Liver (tissue), 10 donors: ENCODE measurements at places on chromosomes 3 and 15. TPM values are rescaled to one million over a fixed set of nuclear protein-coding genes. Genes with fewer than 3 reads are reported as not detected.

Gene SH3GL3
- total RNA-seq = not detected

Gene ATP10A
- total RNA-seq = 1.8 TPM

Gene FOXL2
- not detected for total RNA-seq

Gene TNIK
- total RNA-seq = 4.8 TPM

Gene WWTR1
- total RNA-seq = 11.8 TPM

Gene FNDC3B
- 36.4 TPM for total RNA-seq

Gene GOLGA8T
- total RNA-seq = 0.19 TPM

Gene CLEC3B
- 7.7 TPM for total RNA-seq

Gene NFKBIZ
- 78.8 TPM for total RNA-seq

Gene SLC12A1
- 0.05 TPM for total RNA-seq

Gene CCDC51
- 12.7 TPM for total RNA-seq

Gene POPDC2
- total RNA-seq = 1.1 TPM

Gene TMEM212
- not detected for total RNA-seq

- H3K36me3 ChIP-seq = no peaks in the 10 kb centered on the region
- no peaks in the 10 kb centered on the region for H3K4me1 ChIP-seq
- no peak for DNase-seq
- H3K27ac ChIP-seq = no peak overlapping the region
Observed at GRCh38 chr3:100195375-100195774, 65.4 kb upstream of the TBC1D23 start.

GRCh38 chr15:74168711-74169126 is 4.8 kb upstream of the ISLR start:
- no peak for DNase-seq
- H3K27me3 ChIP-seq = no peaks in the 10 kb centered on the region
- H3K36me3 ChIP-seq = no peaks in the 10 kb centered on the region

DNA sequence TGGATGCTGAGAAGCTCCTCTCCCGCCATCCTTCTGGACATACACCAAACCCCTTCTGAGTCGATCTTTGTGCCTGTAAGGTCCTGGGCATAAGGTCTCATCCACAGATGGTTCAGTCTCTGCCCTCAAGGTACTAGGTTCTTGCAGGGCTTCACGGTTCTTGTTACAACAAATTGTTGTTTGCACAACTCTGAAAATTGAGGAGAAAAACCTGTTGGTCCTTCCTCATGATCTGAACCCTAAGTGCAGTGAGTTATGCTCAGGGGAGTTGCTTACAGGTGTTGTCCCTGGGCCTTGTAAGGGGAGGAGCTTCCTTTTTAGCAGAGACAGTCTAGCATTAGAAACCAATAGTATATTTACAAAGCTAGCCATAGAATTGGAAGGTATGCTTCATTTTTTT is 15.7 kb downstream of the CDCP1 start:
- no peak overlapping the region for H3K27ac ChIP-seq
- H3K4me1 ChIP-seq = no peaks in the 10 kb centered on the region
- H3K36me3 ChIP-seq = no peaks in the 10 kb centered on the region
- H3K27me3 ChIP-seq = no peaks in the 10 kb centered on the region
- no peak for DNase-seq
- no peak overlapping the region for H3K4me3 ChIP-seq

- no peaks in the 10 kb centered on the region for H3K4me1 ChIP-seq
- no peaks in the 10 kb centered on the region for H3K36me3 ChIP-seq
- no peak overlapping the region for H3K27ac ChIP-seq
- H3K27me3 ChIP-seq = no peaks in the 10 kb centered on the region
Observed at GRCh38 chr3:62252438-62253157, 120.8 kb downstream of the FEZF2 start.

- H3K27ac ChIP-seq = no peak overlapping the region
- no peak overlapping the region for H3K4me3 ChIP-seq
- H3K4me1 ChIP-seq = peaks cover 6% of the 10 kb centered on the region
Observed at GRCh38 chr3:53773611-53774368, 72.4 kb downstream of the CHDH start.

GRCh38 chr3:184188080-184188479 is 2.1 kb downstream of the ABCF3 start:
- no peaks in the 10 kb centered on the region for H3K27me3 ChIP-seq
- H3K27ac ChIP-seq = no peak overlapping the region
- peaks cover 19% of the 10 kb centered on the region for H3K4me1 ChIP-seq
- no peak overlapping the region for H3K4me3 ChIP-seq

- H3K4me3 ChIP-seq = peak overlapping the region; percentile 89
- H3K27me3 ChIP-seq = no peaks in the 10 kb centered on the region
- no peak for DNase-seq
- H3K4me1 ChIP-seq = peaks cover 28% of the 10 kb centered on the region
Observed at GRCh38 chr3:143002727-143003126, 1.4 kb downstream of the U2SURP start.

- no peak for DNase-seq
- no peaks in the 10 kb centered on the region for H3K4me1 ChIP-seq
- H3K4me3 ChIP-seq = no peak overlapping the region
- H3K27me3 ChIP-seq = no peaks in the 10 kb centered on the region
Observed at GRCh38 chr3:153855772-153856171, 265.4 kb upstream of the ARHGEF26 start.

GRCh38 chr3:11304175-11304574 is 32.0 kb downstream of the ATG7 start:
- H3K27me3 ChIP-seq = no peaks in the 10 kb centered on the region
- H3K27ac ChIP-seq = no peak overlapping the region
- H3K4me1 ChIP-seq = no peaks in the 10 kb centered on the region
- peaks cover 32% of the 10 kb centered on the region for H3K36me3 ChIP-seq
- DNase-seq = no peak

GRCh38 chr15:93362821-93363220 is 273.8 kb upstream of the RGMA start:
- DNase-seq = no peak
- H3K27me3 ChIP-seq = no peaks in the 10 kb centered on the region
- H3K27ac ChIP-seq = no peak overlapping the region
- no peaks in the 10 kb centered on the region for H3K4me1 ChIP-seq

DNA sequence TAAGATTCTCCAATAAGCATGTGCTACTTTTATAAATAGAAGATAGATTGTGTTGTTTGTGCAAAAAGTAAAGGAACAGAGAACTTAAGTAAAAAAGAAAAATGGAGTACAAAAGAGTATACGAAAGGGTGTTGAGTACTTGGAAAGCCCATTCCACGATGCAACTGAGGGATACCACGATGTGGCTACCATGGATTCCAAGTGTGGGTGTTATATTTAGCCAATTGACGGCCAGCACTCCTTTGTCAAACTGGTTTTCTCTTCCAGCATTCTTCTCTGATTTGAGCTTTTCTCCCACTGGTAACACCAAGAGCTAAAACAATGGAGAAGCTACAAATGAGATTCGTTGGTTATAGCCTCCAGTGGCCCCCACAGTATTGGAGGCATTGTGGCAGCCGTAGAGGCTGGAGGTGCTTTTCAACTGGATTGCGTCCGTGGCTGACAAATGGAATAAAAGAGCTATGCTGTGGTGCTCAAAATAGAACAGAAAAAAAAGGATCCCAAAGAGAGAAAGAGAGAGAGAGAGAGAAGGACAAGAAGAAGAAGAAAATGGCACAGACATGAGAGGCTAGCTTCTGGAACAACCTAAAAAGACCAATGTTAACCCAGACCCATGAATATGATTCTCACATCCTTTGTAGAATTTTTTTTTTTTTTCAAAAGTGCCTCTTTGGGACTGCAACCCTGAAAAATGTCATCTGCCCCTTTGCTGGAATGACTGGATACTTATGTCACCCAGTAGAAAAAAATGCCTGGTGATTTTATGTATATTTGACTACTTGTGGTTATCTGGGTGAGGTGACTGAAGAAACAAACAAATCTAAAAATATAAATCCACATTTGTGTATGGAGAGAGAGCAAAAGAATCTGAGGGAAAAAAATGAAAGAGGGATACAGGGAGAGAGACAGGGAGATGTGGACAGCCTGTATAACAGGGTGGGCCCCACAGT is 345.1 kb downstream of the RORA start:
- no peaks in the 10 kb centered on the region for H3K36me3 ChIP-seq
- no peak for DNase-seq
- H3K27me3 ChIP-seq = no peaks in the 10 kb centered on the region
- H3K4me1 ChIP-seq = no peaks in the 10 kb centered on the region
- H3K27ac ChIP-seq = no peak overlapping the region

GRCh38 chr3:160810362-160811236 is 54.6 kb downstream of the PPM1L start:
- no peaks in the 10 kb centered on the region for H3K27me3 ChIP-seq
- no peak overlapping the region for H3K4me3 ChIP-seq
- H3K27ac ChIP-seq = peak overlapping the region; percentile 36
- peaks cover 9% of the 10 kb centered on the region for H3K4me1 ChIP-seq
- no peak for DNase-seq

DNA sequence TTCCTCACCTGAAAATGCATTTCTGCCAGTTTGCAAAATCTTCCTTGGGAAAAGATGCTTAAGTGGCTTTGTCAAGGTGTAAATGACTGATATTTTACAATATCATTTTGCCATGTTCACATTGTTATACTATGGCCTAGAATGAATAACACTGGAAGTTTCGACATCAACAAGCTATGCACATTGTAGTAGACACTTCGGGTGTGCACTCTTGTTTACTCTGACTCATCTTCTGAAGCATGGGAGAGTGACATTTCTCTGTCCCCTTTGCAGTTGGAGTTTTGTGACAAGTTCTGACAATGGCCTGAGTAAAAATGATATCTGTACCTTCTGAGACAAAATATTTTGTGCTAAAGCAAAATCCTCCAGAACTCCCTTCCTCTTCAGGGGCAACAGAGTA is 567.0 kb upstream of the RGMA start:
- no peak overlapping the region for H3K4me3 ChIP-seq
- H3K27ac ChIP-seq = no peak overlapping the region
- H3K27me3 ChIP-seq = no peaks in the 10 kb centered on the region
- no peaks in the 10 kb centered on the region for H3K36me3 ChIP-seq

DNA sequence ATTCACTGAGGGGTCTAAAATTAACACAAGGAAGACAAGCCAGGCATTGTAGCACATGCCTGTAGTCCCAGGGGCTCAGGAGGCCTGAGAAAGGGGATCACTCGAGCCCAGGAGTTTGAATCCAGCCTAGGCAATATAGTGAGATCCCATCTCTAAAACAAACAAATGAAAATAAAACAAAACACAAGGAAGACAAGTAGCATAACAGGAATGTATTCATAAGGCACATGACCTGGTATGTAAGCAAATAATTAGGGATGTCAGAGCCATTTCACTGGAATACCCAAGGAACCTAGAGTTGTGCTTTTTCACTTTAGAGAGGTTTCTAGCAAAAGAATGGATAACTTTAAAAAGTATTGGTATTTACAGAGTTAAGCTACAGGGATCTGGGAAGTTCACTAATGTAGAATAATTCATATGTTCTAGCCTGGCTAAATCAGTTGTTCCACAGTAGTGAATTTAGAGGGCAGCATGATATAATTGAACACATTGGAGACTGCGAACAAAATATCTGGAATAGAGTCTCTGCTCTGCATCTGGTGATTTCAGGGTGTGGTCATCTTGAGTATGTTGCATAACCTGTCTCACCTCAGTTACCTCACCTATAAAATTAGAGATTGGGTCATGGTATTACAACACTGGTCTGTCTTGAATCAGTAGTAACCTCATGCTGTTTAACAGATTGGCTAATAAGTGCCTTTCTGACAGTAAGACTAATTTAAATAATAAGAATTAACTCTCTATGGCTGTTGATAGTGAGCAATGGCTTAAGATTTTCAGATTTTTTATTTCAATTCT is 9.3 kb downstream of the GRAMD1C start:
- peaks cover 14% of the 10 kb centered on the region for H3K4me1 ChIP-seq
- DNase-seq = no peak
- no peaks in the 10 kb centered on the region for H3K27me3 ChIP-seq

GRCh38 chr15:99967841-99968371 is 234.7 kb upstream of the LYSMD4 start:
- no peak overlapping the region for H3K4me3 ChIP-seq
- H3K36me3 ChIP-seq = no peaks in the 10 kb centered on the region
- H3K4me1 ChIP-seq = no peaks in the 10 kb centered on the region
- DNase-seq = no peak

GRCh38 chr3:72346526-72346926 is 501.7 kb downstream of the SHQ1 start:
- no peak overlapping the region for H3K27ac ChIP-seq
- no peaks in the 10 kb centered on the region for H3K4me1 ChIP-seq
- H3K4me3 ChIP-seq = no peak overlapping the region
- H3K36me3 ChIP-seq = no peaks in the 10 kb centered on the region
- no peak for DNase-seq

- no peak for DNase-seq
- no peaks in the 10 kb centered on the region for H3K36me3 ChIP-seq
- H3K4me3 ChIP-seq = no peak overlapping the region
- no peaks in the 10 kb centered on the region for H3K27me3 ChIP-seq
- no peaks in the 10 kb centered on the region for H3K4me1 ChIP-seq
- no peak overlapping the region for H3K27ac ChIP-seq
Observed at GRCh38 chr3:128235207-128235926, 82.1 kb downstream of the EEFSEC start.

GRCh38 chr15:35834216-35834830 is 288.4 kb upstream of the DPH6 start:
- no peaks in the 10 kb centered on the region for H3K4me1 ChIP-seq
- no peak overlapping the region for H3K4me3 ChIP-seq
- H3K27ac ChIP-seq = no peak overlapping the region
- H3K27me3 ChIP-seq = no peaks in the 10 kb centered on the region
- DNase-seq = no peak

DNA sequence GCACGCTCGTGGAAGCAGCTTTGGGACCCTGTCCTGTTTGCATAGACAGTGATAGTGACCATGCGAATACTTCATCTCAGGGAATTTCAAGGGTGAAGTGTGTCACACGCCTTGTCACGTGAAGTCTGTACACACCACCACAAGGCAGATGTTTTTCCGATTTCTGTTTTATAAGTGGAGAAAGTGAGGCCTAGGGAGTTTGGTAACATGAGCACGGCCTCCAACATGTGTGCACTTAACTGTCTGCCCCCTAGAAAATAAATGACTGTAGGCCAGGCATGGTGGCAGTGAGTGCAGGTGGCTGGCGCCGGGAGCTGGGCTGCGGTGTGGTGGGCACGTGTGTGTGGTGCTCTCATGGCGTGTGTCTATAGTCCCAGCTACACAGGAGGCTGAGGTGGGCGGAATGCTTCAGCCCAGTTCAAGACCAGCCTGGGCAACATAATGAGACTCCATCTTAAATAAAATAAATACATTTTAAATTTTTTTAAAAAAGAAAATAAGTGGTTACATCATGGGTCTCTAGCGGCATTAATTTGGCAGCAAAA is 42.0 kb downstream of the WHAMM start:
- H3K27me3 ChIP-seq = no peaks in the 10 kb centered on the region
- no peak overlapping the region for H3K27ac ChIP-seq
- DNase-seq = no peak
- H3K4me3 ChIP-seq = no peak overlapping the region
- peaks cover 18% of the 10 kb centered on the region for H3K4me1 ChIP-seq
- H3K36me3 ChIP-seq = no peaks in the 10 kb centered on the region

GRCh38 chr15:34353627-34354026 is 10.5 kb downstream of the NUTM1 start:
- no peaks in the 10 kb centered on the region for H3K4me1 ChIP-seq
- H3K27ac ChIP-seq = no peak overlapping the region
- no peak overlapping the region for H3K4me3 ChIP-seq
- no peak for DNase-seq

DNA sequence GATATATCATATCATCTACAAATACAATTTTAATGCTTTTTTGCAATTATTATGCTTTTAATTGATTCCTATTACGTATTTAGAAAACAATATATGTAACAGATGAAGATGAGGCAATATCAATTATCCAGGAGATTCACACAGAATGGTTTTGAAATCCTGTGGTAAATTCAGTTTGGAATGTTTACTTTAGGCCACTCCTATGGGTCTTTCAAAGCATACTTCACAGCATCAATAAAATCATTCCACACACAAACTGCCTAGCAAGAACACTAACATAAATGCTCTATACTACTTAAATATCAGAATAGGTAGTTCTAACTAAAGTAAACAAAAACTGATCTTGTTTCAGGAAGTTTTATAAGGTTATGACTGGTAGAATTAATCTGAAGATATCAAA is 90.5 kb downstream of the FAM227B start:
- no peak overlapping the region for H3K27ac ChIP-seq
- no peaks in the 10 kb centered on the region for H3K36me3 ChIP-seq
- no peaks in the 10 kb centered on the region for H3K4me1 ChIP-seq
